ENCODE measurements at places on chromosomes 6 and 20.

DNA sequence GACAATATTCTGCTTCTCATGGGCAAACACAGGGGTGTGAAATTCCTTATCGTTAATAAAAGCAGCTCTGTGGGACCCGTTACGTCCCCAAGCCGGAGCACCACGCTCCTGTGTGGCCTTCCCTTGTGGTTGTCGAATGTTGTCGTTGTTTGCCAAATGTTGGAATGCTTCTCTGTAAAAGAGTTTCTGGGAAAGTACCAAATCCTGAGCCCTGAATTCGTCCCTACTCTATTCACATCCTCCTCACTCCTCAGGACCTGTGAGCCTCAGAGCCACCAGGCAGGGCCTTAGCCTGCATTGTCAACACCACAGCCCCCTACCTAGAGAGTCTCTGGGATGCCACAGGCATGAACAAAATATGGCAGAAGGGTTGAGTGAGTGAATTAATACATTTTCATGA is 64.0 kb downstream of the THBS2 start:
- no peak for DNase-seq

DNA sequence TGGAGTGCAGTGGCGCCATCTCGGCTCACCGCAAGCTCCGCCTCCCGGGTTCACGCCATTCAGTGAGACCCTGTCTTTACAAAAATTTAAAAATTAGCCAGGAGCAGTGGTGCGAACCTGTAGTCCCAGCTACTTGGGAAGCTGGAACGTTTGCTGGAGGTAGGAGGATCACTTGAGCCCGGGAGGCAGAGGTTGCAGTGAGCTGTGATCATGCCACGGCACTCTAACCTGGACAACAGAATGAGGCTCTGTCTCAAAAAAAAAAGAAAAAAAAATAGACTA is 5.7 kb upstream of the PARD6B start:
- no peak for DNase-seq

DNA sequence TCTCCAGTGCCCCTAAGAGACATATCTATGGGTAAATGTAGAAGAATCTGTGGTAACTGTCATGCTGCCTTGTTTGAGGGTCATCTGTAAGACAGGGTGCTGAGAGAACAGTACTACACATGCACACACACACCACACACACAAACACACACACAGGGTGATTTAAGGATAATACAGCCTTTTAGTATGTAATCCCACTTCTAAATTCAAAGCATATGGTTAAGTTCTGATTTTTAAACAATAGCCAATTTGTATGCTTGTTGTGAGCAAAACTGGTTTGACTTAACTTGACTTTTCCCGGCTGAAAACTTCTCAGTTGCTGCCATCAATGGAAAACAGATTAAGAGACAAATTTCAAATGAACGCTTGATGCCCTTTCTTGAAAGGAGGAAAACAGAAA is 241.8 kb downstream of the ADGRG6 start:
- DNase-seq, result no peak

GRCh38 chr20:37396416-37397075 is 50.6 kb downstream of the SRC start:
- DNase-seq, result peak; percentile 47

GRCh38 chr6:158572653-158573541 is 13.0 kb downstream of the TMEM181 start:
- DNase-seq, result no peak

DNA sequence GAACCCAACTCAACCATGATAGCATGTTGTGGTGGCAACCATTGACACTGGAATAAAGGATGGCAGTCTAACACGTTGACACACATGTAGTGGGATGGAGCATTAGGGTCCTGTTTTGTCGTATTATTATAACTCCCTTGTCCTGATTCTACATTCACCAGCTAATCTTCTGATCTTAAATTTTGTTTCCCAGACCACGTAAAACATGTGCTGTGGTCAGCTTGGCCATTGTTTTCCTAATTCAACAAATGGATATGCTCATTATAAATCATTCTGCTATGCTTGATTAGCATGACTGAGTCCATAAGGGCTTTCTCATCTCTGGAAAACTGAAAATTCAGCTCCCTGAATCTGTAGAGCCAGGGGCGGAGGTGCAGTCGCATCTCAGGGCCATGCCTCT is 15.0 kb downstream of the MRAP2 start:
- DNase-seq, result no peak

GRCh38 chr20:62117658-62118057 is 4.6 kb upstream of the LSM14B start:
- DNase-seq, result no peak

DNA sequence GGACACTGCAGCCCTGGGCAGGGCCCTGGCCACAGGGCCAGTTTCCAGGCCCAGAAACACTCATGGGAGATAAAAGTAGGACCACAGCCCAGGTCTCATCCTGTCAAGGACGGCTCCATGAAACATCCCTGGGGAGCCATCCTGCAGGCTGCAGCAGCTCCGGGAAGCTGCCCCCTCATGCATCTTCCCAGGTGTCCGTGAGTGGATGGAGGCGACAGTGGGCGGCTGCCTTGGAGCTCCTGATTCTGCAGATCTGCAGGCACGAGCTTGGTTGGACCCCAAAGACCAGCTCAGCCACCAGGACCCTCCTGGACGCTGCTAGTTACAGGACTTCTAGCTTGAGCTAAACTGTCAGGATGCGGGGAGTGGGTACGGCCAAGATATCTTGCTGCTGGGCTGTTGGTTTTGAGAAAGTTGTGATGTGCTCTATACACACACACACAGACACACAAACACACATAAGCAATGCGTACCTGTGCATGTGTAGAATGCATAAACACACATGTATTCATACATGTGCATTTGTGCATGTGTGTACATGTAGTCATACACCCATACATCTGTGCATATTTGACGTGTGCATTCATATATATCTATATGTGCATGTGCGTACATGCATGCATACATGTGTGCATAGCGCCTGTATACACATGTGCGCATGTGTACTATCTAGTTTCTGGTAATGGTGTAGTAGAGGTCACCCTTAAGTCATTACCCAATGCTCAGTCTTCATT is 297.8 kb downstream of the TAF4 start:
- DNase-seq, result no peak

DNA sequence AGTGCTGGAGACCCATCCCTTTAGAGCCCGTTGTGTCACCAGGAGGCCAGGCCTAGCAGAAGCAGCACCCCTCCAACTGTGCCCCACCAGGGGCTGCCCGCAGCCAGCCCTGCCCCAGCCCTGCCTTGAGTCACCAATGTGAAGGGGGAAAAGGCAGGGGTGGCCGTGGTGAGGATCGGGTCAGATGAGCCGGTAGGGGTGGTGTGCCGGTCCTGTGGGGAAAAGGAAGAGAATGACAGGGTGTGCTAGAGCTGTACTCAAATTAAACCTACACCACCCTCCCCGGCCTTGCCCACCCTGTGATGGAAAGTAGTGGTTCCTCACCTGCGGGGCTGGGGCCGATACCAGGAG is 3.1 kb downstream of the SAPCD1 start:
- DNase-seq, result no peak

GRCh38 chr20:22456109-22456508 is 128.3 kb downstream of the FOXA2 start:
- DNase-seq, result no peak

DNA sequence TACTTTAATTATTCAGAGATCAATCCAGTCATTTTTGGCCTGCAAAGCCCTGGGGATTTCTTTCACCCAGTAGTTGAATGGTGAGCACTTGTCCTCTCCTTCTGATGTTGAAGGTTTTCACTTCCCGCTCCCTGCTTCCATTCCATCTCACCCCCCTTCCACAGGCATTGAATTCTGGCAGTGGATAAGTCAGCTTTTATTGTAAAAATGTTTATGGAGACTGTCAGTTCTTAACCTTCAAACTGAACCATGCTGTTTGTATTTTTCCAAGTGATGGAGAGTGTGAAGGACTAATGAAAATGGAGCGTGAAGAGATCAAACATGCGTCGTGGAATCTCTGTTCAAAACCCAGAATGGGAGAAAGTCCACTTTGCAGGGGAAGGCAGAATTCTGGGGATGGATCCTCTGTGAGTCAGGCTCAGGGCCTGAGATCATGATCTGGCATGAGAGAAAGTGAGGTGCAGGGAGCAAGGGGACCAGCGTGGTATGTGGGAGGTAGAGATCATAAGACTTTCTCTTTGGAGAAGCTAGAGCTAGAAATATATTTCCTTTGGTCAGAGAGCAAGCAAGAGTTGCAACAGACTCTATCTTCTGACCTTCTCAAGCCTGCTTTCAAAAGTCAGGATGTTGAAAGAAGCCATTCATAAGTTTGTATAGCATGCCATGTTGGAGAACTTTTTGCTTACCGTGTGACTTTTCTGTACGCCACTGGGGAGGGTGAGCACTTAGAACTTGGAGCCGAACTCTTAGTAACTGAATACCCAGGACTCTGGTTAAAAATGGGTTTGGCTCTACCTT is 30.2 kb downstream of the ISM1 start:
- DNase-seq, result no peak

DNA sequence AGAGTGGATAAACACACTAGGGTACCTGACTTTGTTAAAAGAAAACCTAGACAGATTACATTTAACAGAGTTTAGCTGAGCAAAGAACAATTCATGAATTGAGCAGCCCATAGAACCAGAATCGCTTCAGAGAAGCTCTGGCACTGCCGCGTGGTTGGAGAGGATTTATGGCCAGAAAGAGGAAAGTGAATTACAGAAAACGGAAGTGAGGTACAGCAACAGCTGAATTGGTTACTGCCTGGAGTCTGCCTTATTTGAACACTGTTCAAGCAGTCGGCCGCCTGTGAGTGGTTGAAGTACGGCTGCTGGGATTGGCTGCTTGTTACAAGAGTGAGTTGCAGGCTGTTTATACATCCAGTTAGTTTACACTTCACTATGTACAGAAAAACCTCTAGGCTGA is 253.8 kb upstream of the CDYL start:
- DNase-seq, result no peak

DNA sequence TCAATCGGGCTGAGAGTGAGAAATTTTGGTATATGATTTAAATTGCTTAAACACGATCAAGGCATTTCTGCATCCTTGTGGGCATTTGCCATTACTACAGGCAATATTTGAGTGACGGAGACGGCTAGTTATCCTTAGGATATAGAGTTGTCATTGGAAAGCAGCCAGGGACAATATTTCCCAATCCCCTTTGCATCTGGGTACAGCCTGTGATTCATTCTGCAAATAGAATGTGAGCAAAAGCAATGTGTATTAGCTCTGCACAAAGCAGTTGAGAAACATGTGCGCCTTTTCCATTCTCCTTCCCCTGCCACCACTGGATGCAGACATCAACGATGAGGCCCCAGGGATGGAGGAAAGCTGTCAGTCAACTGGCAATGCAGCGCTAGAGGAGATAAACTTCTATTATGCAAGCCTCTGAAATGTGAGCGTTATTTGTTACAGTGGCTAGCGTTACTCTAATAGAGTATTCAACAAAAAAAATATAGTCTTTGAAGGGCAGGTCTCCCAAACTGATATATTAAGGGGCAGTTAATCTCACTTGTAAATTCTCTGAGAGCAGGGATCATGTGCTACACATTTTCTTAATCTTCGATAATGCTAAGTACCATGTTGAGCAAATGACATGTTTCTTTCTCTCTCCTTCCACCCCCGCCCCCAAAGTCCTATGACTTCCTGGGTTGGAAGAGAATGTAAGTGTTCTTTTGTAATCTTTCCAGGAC is 37.1 kb upstream of the NCOA3 start:
- no peak for DNase-seq

GRCh38 chr6:138107752-138108592 is 753 bp upstream of the PERP start:
- DNase-seq, result peak; percentile 37

- DNase-seq, result no peak
Observed at GRCh38 chr6:167948716-167949115, 48.8 kb upstream of the KIF25 start.

DNA sequence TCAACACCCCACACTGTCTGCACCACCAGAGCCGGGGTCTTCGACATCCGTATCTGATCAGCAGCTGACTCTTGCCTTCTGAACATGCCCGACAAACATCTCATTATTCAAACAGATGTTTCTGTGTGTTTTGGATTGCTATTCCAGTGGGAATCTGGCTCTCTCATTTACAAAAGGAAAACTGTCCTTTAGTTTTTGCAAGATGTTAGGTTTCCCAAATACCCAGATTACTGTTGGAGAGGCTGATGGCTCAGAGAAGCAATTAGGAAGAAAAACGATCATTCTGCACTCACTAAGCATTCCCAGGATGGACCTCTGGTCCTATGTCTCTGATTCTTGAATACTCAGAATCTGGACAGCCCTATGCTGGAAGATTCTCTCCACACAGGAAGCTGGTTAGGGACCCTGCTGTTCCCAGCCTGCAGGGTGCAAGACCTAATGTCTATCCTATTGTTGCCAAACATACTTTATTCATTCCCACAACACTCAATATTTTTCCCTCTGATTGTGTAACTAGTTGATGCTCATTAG is 532.9 kb downstream of the CDH26 start:
- no peak for DNase-seq

DNA sequence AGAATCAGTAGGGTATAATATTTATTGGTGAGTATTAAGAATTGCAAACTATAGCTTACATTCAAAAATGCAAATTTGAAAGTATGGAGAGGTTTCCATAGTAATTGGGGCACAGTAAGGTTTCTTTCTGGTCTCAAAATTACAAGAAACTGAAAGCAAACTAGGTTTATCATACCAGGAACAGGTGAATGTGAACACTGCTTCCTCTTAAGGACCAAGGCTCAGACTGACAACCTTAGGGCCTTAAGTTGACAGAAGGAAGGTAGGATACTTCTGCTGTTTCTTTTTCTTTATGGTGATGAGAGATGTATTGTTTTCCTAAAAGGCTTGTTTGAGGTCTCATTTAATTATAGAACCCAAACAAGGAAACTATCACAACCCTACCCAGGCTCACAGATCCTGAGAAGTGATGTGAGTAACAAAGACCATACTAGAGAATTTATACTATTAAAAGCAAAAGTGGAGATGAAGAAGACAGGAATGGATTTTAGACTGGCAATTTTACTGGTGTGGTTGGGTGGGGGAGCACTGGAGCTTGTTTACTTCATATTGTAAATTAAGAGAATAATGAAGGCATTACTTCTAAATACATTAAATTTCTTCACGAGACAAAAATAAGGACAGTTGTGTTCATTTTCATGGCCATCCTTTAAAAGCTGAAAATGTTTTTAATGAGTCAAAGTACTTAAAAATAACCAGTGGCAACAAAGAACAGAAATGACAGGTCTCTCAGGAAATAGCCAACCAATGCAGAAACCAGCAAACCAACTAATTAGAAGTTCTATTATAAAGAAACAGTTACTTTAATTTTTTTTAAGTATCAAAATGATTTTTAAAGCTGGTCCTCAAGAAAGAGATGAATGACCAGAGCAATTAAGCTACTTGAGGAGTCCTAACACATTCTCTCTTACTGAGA is 21.3 kb downstream of the STAU1 start:
- no peak for DNase-seq

DNA sequence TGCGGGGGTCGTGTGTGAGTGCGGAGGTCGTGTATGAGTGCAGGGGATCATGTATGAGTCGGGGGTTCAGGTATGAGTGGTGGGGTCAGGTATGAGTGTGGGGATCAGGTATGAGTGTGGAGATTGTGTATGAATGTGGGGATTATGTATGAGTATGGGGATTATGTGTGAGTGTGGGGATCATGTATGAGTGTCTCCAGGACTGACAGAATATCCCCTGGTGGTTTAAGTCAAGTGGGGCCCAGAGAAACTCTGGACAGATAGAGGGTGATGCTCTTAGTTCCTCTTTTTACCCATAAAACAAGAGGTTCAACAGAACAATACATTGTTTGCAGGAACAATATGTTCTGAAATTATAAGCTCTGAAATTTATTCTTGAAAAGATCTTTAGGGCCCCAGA is 131.9 kb downstream of the UST start:
- DNase-seq, result no peak

Measured in NCI-H187 (cell line).